HL-60 (cell line): ENCODE measurements at places on chromosomes 3 and 15.

DNA sequence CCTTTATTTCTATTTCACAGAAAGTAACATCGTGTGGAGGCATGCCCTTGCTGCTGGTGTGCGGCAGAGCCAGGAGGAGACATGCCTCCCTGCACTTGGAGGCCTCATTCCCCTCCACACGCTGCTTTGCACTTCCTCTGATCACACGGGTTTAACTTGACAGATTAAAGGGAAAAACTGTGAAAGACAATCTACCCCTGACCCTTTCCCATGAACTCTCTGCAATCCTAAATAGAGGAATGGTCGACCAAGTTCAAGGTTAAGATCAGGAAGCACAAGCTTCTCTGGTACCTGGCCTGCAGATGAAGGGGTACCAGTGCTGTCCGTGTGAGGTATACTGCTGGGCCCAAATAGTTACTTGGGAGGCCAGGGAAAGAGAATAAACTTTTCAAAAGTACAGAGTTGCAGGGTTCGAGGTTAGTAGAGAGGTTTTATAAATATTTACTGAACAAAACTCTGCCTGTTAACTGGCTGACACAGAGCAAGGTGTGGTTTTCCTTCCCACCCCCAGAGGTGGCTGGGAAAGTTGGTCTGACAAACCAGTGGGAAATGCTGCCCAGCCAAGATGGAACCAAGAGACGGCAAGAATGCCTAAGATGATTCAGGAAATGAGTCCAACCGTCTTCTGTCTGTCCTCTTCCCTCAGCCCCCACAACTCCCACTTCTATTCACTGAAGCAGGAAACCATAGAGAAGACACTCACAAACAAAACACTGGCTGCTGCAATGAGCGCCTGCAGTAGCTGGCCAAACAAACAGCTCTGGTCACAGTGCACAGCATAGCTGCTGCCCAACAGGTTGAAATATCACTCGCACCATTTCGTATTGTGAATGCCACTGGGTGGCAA, 79.6 kb downstream of the IGF2BP2 start:
- no peak for DNase-seq

DNA sequence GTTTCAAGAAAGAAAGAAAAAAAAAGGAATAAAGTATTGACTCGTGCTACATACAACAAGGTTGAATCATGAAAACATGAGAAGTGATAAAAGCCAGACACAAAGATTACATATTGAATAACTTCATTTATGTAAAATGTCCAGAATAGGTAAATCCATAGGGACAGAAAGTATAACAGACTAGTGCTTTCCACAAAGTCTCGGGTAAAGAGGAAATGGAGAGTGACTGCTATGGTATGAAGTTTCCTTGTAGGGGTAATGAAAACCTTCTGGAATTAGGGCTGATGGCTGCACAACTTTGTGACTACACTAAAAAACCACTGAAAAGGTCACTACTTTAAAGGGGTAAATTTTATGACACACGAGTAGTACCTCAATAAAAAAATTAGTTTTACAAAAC, 13.0 kb downstream of the LRRFIP2 start:
- no peak for DNase-seq

DNA sequence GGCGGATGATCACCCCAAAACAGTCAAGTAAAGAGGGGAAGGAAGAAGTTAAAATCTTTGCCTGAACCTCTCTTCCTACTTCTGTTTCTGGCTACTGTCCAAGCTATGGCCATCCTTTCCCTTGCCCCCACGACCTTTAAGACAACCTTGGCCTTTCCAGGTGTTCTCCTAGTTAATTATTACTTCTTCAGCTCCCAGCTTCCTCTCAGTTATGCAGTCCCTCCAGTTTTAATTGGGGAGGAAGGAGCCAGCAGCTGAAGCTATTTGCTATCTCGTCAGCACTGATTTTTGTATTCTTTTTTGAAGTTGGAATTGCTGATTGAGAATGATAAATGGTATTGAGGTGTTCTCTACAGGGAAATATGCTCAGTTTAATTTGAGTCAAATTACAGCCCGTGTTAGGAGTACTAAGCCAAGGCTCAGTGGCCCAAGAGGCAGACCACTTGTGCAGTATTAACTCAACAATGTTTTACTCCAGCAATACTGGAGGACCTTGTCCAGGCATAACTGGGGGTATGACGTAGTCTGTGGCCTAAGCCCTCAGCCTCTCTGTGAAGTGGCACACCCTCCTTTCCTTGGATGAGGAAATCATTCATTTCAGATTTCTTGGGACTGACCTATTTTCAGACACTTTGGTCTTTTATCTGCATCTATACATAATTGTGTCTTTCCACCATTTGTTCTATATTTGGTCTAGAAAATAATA, 336.9 kb downstream of the SLC9A9 start:
- no peak for DNase-seq

DNA sequence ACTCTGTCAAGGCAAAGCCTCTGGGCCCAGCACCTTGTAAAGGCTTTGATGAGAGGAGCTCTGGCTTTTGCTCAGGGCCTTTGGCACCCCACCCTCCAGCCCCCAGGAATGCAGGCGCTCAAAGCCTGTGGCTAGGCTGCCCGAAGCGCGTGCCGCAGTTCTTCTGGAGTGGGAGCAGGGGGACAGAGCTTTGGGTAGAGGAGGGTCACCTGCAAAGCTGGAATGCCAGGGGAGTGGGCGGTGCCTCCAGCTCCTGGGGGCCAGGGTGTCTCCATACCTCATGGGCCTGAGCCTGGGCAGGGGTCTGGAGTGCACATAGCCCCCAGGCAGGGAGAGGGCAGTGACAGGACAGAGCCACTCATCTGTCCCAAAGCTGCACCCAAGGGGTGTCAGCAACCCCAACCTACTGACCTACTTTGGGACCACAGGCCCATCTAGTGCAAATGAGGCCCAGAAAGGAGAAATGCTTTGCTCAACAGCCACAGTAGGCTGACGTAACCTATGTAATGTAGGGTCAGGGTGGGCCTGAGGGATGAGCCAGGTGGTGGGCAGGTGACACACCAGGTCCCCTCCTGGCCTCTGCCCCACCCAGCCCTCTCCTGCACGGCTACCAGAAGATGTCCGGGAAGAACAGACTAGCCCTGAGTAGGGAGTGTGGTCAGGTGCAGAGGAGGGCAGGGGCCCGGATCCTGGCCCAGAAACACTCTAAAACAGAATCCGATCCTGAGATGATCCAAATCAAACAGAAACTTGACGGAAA, 2.2 kb upstream of the CALML4 start:
- no peak for DNase-seq

DNA sequence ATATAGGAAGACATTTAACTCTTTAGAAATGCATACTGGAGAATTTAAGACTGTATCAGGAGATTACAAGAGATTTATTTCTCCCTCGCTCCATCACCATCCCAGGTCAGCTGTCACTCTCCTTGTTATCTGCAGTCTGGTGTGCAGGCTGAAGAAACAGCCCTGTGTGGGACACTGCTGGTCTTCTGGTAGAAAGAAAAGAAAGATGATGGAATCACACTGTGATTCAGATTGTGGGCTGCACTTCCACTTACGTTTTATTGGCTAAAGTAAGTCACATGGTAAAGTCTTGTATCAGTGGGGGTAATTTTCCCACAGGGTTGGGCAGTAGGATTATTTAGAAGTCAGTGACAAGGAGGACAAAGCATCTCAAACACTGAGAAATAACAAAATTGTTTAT, 18.1 kb upstream of the ATP1B3 start:
- no peak for DNase-seq

- peak; percentile 86 for DNase-seq
Observed at GRCh38 chr3:186519021-186519658, 25.0 kb downstream of the CRYGS start.

GRCh38 chr3:103127737-103128136, 692.9 kb downstream of the ZPLD1 start:
- no peak for DNase-seq

DNA sequence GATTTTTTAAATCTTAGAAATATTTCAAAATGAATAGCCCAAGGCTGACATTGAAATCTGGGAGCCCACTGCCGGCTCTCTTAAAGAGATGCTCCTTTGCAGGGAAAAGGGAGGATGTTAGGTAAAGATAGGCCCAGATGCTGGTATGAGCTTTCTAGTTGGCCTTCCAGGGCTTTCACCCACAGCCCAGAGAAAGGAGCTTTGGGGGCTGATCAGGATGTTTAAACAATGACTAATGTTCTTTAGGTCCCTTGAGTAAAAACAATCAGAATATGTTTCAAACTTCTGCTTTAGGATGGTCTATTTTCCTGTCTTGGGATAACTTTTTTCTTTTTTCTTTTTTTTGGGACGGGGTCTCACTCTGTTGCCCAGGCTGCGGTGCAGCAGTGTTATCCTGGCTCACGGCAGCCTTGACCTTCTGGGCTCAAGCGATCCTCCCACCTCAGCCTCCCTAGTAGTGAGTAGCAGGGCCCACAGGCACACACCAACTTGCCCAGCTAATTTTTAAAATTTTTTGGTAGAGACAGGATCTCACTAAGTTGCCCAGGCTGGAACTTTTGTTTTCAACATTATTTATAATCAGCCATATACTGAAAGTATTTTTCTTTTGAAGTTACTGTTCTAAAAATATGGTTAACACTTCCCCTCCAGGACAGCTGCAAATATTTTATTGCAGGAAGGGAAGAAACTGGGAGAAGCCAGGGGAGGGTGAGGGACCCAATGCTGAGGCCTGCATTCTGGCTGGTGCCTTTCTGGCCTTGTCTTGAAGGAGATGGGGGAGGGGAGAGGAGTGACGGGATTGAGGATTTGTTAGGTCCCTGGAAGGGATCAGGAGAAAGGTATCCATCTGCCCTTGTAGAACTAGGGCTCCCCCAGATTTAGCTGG, 70.1 kb downstream of the TRAK1 start:
- no peak for DNase-seq

DNA sequence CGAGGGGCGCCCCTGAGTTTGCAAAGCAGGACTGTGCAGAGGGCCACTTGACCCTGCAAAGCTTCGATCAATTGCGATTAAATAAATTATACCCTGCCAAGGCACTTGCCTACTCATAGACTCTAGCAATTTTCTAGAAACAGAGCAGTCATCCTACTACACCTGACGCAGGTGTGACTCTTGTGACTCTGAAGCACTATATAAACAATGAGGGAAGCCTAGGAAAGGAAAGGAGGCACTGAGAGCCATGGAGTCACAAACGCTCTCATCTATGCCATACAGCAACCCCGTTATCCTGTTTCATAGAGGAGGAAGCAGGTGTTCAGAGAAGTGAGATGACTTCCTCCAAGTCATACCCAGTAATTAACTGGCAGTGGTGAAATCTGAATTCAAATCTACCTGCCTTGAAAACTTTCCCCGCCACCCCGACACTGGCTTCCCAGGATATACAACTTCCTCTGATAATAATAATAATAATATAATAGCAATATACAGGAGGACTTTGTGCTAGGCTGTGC, 14.4 kb downstream of the ARHGEF3 start:
- no peak for DNase-seq

- no peak for DNase-seq
Observed at GRCh38 chr3:6585360-6585759, 275.6 kb upstream of the GRM7 start.

DNA sequence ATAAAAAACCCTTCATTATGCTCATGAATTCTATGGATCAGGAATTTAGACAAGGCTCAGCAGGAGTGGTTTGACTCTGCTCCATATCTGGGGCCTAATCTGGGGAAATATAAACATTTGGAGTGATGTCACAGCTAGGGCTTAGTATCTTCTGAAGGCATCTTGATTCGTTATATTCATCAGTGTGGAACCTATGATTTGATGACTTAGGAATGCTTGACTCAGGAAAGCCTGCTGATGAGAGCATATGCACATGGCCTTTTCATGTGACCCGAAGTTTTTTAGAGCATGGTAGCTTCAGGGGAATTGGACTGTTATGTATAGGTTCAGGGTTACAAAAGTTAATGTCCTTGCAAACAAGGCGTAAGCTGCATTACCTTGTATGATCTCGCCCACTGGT, 184.9 kb upstream of the LRRC3B start:
- no peak for DNase-seq

DNA sequence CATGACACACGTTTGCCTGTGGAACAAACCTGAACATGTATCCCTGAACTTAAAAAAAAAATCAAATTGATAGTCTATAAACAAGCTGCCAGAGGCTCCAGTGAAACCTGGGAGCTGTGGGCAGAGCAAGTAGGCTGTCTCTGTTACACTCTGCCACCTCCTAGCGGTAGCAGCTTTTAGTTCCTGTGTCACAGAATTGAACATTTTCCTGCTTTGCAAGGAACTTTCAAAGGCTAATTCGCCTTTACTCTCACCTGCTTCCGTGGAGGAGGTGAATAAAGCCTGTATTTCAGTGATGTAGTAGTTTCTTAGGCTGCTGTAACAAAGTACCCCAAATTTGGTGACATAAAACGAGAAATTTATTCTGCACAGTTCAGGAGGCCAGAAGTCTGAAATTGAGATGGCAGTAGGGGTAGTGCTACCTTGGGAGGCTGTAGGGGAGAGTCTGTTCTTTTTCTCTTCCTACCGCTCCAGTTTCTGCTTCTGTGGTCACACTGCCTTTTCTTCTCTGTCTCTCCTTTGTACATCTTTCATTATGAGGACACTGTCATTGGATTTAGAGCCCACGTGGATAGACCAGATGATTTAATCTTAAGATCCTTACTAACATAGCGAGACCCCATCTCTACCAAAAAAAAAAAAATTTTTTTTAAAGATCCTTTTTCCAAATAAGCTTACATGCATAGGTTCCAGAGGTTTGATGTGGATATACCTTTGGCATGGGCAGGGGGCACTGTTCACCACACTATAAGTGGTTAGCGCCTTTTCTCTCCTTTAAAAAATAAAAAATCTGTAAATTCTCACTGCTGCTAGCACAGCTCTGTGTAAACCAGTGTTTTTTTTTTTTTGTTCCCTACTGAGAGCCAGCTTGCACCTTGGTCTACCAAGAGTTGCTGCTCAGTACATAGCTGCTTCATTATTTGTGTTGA, 25.3 kb downstream of the FBXO22 start:
- DNase-seq, result peak; percentile 32

DNA sequence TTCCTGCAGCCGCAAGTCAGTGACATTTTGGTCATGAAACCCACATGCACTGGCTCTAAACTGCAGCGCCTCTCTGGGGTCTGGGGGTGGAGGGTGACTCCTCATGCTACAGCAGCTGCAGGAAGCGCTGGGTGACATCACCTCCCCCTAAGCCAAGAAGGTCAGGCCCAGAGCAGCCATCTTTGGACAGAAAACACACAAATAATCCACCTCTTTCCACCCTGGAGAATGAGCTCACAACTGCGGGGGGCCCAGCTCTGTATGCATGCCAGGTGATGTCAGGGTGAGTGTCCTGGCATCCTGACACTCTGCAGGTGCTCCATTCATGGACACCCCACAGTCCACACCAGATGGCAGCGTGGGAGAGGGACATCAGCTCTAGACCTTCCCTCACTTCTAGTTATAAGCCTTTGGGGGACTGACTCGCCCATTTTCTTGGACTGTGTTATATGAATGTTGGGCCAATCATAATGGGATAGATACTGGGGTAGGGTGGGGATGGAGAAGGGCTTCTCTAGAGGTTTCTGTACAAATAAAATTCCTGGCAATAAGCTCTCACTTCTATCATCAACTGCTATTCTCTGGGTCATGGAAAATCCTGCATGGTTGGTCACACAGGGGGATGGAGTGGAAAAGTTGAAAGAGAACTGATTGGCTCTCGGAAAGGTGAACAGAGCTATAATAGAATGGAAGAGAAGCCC, 70.7 kb upstream of the THBS1 start:
- no peak for DNase-seq
